ENCODE measurements at places on chromosomes 5 and 9.
A peak's percentile ranks its signal among the peaks of the same experiment; 100 is the strongest.

DNA sequence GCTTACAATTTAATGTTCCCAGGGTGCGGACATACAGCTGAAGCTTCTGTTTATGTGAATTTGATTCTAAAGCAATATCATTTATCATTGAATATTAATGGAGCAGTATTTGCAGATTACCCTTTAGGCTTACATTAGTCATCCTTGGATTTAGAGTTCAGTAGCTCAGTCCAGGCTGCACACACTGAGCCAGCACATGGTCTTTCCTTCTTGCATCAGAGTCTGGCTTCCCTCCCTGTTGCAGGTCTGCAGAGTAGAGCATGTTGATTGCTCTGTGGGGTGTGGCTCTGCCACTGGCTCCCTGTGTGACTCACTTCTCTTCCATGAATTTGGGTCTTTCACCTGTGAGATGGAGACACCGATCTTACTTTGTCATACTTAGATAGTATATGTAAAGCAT is 36.8 kb downstream of the NSG2 start:
- DNase-seq: no peak

GRCh38 chr5:150112201-150113046 is 26.1 kb upstream of the CSF1R start:
- DNase-seq: no peak

DNA sequence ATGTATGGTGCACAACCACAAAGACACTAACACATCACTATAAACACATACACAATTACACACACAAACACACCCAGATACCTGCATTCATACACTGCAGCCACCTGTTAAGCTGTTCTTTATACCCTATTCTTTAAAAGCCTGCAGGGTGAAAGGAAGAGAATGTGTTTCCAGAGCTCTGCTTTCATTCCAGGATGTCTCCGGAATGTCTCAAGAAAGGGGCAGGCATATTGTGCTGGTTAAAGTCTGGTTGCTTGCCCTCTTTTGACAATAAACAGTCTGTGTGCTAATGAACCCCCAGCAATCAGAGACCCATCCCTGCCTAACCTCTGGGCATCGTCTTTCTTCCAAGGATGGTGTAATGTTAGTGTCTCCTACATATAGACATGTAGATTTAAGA is 181.6 kb downstream of the EPB41L4A start:
- DNase-seq: no peak

GRCh38 chr5:5617024-5617423 is 194.5 kb downstream of the ICE1 start:
- DNase-seq: no peak

- DNase-seq: no peak
These were observed 15.3 kb downstream of the MTMR12 start for GRCh38 chr5:32297181-32298058.

DNA sequence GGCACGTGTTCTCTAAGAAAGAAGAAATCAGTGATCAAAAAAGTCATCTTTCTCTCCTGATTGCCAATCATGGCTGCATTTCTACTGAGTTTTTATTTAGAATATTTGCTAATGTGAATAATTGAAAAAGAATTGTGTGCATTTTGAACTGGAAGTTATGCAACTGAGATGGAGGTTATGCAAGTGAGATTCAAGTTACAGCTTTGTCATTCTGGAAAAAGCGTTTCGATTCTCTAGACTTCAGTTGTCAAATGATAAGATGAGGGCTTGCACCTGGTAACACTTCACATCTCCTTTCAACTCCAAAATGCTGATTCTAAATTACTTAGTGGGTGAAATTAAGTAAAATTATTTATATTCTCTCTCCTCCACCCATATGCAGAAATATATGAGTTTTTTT is 36.4 kb downstream of the C6 start:
- DNase-seq: no peak

DNA sequence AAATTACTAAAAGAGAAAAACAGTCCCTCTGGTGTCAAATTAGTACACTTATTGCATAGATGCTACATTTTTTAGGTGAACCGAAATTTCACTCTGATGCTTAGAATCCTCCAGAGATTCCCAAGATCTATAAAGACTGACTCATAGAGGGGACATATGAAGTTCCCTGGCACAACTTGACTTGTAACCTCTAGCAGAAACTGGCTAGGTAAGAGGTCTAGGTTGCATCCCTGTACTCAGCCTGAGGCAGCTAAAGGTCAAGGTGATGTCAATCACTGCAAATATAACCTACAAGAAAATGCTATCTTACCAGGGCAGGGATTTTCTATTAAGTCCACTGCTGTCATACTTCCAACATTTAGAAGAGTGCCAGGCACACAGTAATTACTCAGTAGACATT is 24.2 kb downstream of the HOMER1 start:
- no peak for DNase-seq

GRCh38 chr9:129454467-129455067 is 166.3 kb downstream of the C9orf50 start:
- no peak for DNase-seq

DNA sequence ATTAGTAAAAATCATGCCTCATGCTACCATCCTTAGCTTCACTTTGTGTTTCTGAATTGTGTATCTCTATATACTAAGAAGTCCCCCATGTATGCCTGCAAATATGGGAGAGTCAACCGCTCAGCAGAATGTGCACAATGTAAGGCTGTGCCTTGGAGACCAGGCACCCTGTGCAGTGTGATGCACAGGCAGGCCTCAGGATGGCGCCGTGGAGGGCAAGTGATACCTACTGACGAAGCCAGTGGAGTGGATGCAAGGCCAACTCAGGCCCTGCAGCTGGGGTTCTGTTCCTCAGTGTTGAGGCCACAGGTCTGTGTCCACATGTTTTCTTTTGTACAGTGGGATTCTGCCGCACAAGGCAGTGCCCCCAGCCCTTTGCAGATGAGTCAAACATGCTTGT is 28.4 kb downstream of the SYK start:
- no peak for DNase-seq

DNA sequence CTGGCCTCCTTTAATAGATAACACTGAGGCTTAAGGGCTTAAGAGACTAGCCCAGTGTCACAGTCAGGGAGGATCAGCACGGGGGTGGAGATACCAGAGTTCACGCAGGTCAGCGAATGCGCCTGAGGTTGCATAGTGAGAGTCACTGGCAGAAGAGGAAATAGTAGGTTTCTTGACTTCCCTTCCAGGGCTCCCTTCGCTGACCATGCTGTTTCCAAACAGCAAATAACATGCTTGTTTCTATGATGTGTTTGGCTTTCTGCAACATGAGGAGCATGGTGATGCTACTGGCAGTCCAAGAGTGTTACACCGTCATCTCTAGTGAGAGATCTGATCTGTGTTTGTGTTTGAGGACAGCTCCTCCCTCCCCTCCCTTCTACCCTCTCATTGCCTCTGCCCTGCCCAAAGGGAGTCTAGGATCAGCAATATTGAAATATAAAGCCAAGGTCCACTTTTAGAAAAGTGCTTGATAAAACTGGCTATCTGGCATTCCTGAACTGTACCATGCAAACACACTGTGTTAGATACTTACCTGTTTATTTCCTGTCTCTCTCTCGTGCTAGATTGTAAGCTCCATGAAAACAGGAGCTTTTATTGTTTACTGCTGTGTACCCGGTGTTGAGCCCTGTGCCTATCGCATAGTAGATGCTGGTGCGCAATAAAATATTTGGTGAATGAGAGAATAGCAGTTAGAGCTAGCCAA is 12.3 kb downstream of the TLE4 start:
- peak; percentile 96 for DNase-seq

- no peak for DNase-seq
These were observed 31.0 kb downstream of the MARCHF6 start for GRCh38 chr5:10384483-10384882.

DNA sequence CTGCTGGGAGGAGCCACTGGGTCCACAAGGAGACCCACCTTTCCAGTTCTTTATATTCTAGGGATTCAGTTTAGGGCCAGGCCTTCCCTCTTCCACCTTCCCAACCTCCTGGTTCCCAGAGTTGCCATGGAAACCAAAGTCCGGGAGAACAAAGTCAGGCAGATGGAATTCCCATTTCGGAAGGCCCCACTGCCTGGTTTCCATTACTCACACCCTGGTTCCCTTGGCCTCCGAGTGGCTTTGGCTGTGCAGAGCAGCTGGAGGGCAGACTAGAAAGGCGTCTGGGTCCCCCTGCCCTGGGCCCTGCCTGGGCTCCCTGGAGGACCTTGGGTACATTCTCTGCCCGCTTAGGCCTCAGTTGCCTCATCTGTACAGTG is 136.1 kb downstream of the RGS3 start:
- DNase-seq: no peak

GRCh38 chr9:113349066-113349444 is 286 bp upstream of the BSPRY start:
- DNase-seq: peak; percentile 10

DNA sequence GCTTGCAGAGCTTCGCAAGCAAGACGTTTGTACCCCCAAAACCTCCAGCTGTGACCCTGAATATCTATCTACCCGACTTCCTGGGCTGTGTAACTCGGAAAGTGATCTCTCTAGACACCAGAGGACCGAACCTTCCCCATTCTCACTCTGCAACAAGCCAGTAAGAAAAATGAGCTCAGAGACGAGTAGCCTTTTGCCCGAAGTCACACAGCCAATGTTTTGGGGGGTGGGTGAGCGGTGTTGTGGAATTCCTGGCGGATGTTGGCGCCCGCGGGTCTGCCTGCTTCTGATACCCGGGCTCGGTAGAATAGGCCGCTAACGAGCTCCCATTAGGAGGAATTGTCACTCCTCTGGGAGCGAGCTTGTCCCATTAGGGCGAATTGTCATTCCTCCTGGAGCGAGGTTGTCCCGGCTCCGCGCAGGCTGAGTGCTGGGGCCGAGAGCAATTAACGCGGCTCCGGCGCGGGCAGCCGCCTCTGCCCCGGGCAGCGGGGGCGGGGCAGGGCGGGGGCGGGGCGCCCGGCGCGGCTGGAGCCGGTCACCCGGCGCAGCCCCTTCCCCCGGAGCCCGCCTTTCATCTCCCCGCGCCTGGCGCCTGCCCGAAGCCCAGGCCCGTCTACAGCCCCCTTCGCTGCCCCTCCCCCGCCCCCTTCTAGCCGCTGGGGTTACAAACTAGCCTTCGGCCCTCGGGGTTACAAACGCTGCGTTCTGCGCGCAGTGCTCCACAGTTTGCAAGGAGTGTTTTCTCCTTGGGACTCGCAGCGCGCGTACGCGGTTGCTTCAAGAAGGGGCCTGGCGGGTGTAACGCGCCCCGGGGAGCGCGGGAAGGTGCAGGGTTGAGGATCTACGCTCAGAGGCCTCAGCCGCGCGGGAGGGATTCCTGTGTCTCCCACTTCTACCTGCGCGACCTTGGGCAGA is 3.5 kb upstream of the MSX2 start:
- no peak for DNase-seq

- DNase-seq: no peak
These were observed 38.6 kb upstream of the PHYKPL start for GRCh38 chr5:178271231-178271630.

DNA sequence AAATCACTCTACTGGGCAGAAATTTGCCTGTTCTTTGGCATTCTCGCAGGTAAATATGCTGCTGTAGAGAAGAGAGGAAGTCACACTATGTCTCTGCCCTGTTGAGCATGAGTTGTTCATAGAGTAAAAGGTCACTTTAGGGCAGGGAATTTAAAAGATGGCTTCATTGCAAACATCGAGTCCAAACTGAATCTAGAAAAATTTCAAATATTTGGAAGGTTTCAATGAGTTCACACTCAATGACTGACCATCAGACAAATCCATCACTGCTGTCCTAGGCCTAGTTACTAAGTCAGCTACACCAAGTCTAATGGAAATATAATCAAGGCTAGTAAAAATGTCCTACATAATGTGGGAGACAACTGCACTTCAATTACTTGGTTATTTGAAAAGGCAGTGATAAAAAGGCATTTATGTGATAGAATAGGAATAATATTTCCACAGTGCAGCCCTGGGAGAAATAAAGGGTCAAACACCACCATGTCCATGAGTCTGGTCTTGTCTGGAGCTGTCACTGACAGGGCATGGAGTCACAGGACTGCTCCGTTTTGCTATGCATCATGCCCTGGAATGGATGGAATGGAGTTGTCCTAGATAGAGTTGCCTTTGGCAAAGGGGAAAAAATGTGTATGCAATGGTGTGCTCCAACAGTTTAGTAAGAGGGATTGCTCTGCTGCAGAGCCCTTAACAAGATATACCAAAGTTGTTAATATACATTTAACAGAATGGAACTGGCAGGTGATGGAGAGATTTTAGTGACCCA is 218.5 kb upstream of the DAPK1 start:
- DNase-seq: no peak

- no peak for DNase-seq
These were observed 44.1 kb upstream of the KCNN2 start for GRCh38 chr5:114317751-114318150.

DNA sequence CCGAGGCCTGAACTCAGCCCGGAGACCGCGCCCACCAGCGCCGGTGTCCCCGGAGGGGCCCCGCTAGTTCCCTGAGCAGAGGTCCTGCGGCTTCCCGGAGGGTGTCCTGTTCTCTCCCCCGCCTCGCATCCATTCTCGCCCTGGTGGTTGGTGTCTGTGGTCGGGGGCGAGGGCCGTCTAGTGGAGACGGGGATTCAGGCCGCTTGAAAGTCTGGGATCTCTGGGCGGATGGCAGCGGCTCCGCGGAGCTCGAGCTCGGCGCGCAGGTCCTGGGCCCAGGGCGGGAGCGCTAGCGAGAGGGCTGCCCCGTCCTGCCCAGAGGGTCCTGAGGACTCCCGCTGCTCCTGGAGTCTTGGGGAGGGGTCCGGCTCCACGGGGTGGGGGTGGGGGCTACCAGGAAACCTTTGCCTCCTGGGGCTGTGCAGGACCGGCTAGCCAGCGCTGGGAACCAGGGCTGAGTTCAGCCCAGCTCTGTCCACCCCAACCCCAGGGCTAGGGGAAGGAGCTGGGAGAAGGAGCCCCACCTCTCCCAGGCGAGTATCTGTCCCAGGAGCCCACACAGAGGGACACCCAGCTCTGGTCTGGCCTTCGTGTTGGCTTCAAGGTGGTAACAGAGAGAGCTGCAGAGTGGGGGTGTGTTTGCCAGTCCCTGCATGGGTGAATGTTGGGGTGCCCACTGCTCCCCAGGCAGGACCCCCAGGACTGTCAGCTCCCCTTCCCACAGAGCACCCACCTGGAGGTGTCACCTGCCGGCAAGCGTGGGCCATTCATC is 4.0 kb downstream of the TOR4A start:
- DNase-seq: no peak

GRCh38 chr9:14312719-14313377 is 1.1 kb downstream of the NFIB start:
- no peak for DNase-seq

DNA sequence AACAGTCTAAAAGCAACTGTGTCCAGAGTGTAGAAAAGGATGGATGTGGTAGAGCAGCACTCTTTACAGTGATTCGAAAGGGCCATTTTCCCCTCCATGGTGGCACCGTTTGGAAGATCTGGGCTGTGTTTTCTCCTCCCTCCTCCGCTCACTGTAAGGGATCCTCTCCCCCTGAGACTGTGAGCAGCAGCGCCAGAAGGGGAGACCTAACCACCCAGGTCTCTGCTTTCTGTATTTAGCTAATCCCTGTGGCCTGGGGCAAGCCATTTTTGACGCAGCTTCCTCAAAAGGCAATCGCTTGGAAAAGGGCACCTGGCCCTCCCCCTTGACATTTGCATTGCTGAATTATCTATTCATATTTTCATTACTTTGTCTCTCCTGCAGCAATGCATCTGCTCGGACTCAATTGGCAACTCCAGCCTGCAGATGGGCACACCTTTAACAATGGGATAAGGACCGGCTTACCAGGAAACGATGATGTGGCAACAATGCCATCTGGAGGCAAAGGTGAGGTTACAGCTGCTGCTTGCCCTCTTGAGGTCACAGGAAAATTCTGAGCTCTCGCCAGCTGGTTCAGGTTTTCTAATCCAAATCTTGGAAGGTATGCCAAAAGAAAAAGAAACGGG is 244.3 kb upstream of the WWC1 start:
- peak; percentile 3 for DNase-seq
